Fibroblast of lung (primary cell): ENCODE measurements at places on chromosomes 5 and 9. TPM values are rescaled to one million over a fixed set of nuclear protein-coding genes. Genes with fewer than 3 reads are reported as not detected.

Gene TTC33
- 16.3 and 16.4 TPM in 2 replicates for total RNA-seq

Gene RXRA
- 14.6 and 14.9 TPM in 2 replicates for total RNA-seq

Gene ECSCR
- not detected in 2 replicates for total RNA-seq

Gene CDH9
- total RNA-seq, result not detected in 2 replicates

Gene PCDHGA3
- total RNA-seq, result 1.5 and 2.8 TPM in 2 replicates

Gene PAEP
- not detected in 2 replicates for total RNA-seq

Gene SPINK7
- not detected in 2 replicates for total RNA-seq

Gene FXN
- 0.99 and 1.0 TPM in 2 replicates for total RNA-seq

Gene C9orf78
- total RNA-seq, result 39.8 TPM in 2 replicates

Gene LVRN
- 0.17 and 0.26 TPM in 2 replicates for total RNA-seq

Gene F2RL1
- total RNA-seq, result 20.8 and 25.1 TPM in 2 replicates

Gene SOX30
- under 0.01 TPM in 1 of 2 replicates, not detected in the other for total RNA-seq

Gene SPINK13
- total RNA-seq, result not detected in 2 replicates

Gene NME5
- 2.5 and 3.3 TPM in 2 replicates for total RNA-seq

Gene CDC20B
- under 0.01 TPM in 1 of 2 replicates, not detected in the other for total RNA-seq

Gene IGFBPL1
- not detected in 2 replicates for total RNA-seq

Gene DDX4
- not detected in 2 replicates for total RNA-seq

Gene SKP1
- total RNA-seq, result 182 and 259 TPM in 2 replicates

Gene MEIKIN
- total RNA-seq, result under 0.01 TPM in 1 of 2 replicates, not detected in the other

Gene AGXT2
- not detected in 2 replicates for total RNA-seq

Gene MCCC2
- total RNA-seq, result 12.6 and 16.2 TPM in 2 replicates

Gene PCDHB14
- 0.77 and 1.7 TPM in 2 replicates for total RNA-seq

Gene NEUROG1
- not detected in 2 replicates for total RNA-seq

Gene CATSPER3
- under 0.01 and 0.17 TPM in 2 replicates for total RNA-seq

Gene NTRK2
- 0.26 and 0.66 TPM in 2 replicates for total RNA-seq
